A172 (cell line): ENCODE measurements at places on chromosomes 3 and 15. TPM values are rescaled to one million over a fixed set of nuclear protein-coding genes. Genes with fewer than 3 reads are reported as not detected.

CIP2A gene
- total RNA-seq: 60.7 and 75.9 TPM in 2 replicates

CPNE9 gene
- not detected in 2 replicates for total RNA-seq

TICRR gene
- total RNA-seq: 6.4 and 7.0 TPM in 2 replicates

RAD18 gene
- total RNA-seq: 78.9 and 112 TPM in 2 replicates

STRA6 gene
- 2.0 and 3.0 TPM in 2 replicates for total RNA-seq

PLAAT1 gene
- 7.5 and 29.3 TPM in 2 replicates for total RNA-seq

SLC2A2 gene
- total RNA-seq: 0.07 TPM in 2 replicates

C3orf70 gene
- 2.1 and 2.4 TPM in 2 replicates for total RNA-seq

MCCC1 gene
- total RNA-seq: 22.0 and 24.1 TPM in 2 replicates

SNTN gene
- total RNA-seq: not detected in 2 replicates

CKMT1B gene
- not detected in 2 replicates for total RNA-seq

VILL gene
- 0.07 and 1.7 TPM in 2 replicates for total RNA-seq
